ENCODE measurements at places on chromosomes 1 and 21.

- peak overlapping the region; percentile 91 for H3K4me3 ChIP-seq
- no peaks in the 10 kb centered on the region for H3K27me3 ChIP-seq
- no peak for DNase-seq
- peaks cover 65% of the 10 kb centered on the region for H3K4me1 ChIP-seq
- H3K36me3 ChIP-seq: peaks cover 9% of the 10 kb centered on the region
- peak overlapping the region; percentile 90 for H3K27ac ChIP-seq
These were observed 674 bp downstream of the CEP350 start for GRCh38 chr1:179955287-179955680.

DNA sequence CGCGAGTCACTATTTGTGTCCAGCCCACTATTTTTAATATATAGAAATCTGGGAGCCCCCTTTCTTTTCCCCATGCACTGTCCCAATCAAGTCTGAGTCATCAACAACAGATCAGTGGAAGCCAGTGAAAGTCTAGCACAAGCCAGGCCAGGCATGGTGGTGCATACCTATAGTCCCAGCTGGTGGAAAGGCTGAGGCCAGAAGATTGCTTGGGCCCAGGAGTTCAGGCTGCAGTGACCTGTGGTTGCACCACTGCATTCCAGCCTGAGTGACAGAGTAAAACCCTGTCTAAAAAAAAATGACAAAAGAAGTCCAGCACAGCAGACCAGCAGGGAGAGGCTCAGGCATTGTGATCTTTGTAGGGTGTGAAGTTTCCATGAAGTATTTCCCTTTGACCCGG is 9.0 kb upstream of the RPL5 start:
- H3K4me3 ChIP-seq: no peak overlapping the region
- no peaks in the 10 kb centered on the region for H3K36me3 ChIP-seq
- H3K4me1 ChIP-seq: no peaks in the 10 kb centered on the region
- DNase-seq: no peak
- H3K27ac ChIP-seq: no peak overlapping the region
- H3K27me3 ChIP-seq: peaks cover 3% of the 10 kb centered on the region

DNA sequence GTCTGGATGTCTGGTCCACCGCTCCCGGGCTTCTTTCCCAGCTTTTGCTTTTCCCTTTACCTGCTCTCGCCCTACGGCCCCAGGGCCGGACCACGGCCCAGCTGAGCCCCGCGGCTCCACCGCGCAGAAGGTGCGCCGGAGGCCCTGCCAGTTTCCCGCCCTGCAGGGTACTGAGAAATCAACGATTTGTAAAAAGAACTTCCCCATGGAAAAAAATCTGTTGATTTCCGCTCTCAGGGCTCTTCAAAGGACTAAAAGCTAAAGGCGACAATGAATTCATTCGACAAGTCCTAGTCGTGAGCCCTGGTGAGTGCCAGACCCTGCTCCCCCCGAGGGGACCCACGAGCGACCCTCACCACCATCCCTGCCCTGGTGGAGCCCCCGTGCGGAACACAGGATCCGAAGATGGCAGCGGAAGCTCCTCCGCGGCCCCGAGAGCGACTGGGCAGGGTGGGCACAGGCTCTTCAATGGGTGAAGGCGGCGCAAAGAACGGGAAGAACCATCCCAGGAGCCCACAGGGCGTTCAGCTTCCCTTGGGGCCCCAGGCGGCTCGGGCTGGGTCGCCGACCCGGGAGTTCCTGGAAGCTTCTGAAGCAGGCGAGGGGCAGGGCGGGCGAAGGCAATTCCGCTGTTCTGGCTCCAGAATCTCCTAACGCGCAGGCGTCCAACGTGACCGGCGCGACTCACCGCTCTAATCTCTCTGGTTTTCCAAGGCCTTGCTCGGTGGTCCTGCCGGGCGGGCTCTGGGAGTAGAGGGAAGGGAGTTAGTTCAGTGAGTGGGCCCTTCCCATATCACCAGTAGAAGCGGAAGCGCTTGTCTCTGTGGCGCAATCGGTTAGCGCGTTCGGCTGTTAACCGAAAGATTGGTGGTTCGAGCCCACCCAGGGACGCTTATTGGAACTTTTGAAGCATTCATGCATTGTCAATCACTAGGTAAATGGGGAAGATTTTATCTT is 6.6 kb upstream of the RNU1-2 start:
- H3K4me3 ChIP-seq: peak overlapping the region; percentile 88
- H3K27ac ChIP-seq: peak overlapping the region; percentile 94
- H3K36me3 ChIP-seq: no peaks in the 10 kb centered on the region

- no peak overlapping the region for H3K27ac ChIP-seq
- no peak for DNase-seq
- no peaks in the 10 kb centered on the region for H3K27me3 ChIP-seq
- peaks cover 2% of the 10 kb centered on the region for H3K4me1 ChIP-seq
- H3K4me3 ChIP-seq: no peak overlapping the region
These were observed 20.4 kb downstream of the THAP3 start for GRCh38 chr1:6645018-6645417.

DNA sequence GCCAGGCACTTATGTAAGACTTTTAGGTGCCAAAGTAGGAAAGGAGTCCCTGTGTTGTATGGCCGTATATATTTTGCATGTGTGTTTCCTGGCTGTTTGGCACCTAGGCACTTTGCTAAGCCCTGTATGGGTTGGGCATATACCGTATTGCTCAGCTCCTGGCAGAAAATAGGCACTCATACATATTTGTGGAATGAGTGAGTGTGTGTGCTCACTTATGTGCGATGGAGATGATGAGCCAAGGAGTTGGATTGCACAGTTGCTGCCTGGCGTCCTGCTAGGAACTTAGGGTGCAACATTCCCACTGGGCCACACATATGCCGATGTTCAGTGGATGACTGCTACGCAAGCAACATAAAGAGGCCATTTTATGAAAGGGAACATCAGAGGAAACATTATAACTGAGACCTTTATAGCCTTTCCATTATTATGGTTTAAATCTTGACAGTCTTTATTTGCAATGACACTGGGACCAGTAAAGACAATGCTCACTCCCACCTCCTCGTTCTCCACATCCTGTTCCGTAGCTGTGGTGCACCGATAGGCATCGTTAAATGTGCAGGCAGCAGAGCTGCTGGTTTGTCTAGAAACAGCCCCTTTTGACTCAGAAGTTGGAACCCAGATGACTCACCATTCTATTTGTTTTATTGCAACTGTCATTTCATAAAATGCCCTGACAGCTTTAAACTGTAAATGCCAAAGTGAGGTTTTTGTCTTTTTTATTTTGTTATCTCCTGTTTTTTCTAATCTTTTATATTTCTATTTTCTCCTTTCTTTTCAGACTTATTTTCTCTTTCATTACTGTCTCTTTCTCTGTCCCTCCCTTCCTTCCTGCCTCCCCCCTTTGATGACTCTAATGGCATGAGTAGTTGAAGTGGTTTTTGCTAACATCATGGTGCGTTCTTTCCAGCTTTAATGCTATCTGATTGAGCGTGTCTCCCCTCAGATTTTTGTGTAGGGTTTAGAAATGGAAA is 36.1 kb downstream of the PEX14 start:
- peak; percentile 77 for DNase-seq
- no peaks in the 10 kb centered on the region for H3K27me3 ChIP-seq
- peaks cover 4% of the 10 kb centered on the region for H3K36me3 ChIP-seq
- H3K4me1 ChIP-seq: peaks cover 81% of the 10 kb centered on the region
- peak overlapping the region; percentile 60 for H3K4me3 ChIP-seq
- H3K27ac ChIP-seq: peak overlapping the region; percentile 91

- no peak for DNase-seq
- H3K4me3 ChIP-seq: no peak overlapping the region
- H3K36me3 ChIP-seq: peaks cover 21% of the 10 kb centered on the region
- H3K27ac ChIP-seq: no peak overlapping the region
These were observed 730 bp downstream of the SLC16A4 start for GRCh38 chr1:110390096-110390495.

- peak; percentile 76 for DNase-seq
- peak overlapping the region; percentile 66 for H3K4me3 ChIP-seq
- no peaks in the 10 kb centered on the region for H3K27me3 ChIP-seq
- peak overlapping the region; percentile 97 for H3K27ac ChIP-seq
These were observed 41.8 kb upstream of the PWP2 start for GRCh38 chr21:44065428-44065827.

GRCh38 chr1:114135786-114136185 is 17.9 kb downstream of the SYT6 start:
- H3K27me3 ChIP-seq: peaks cover 4% of the 10 kb centered on the region
- H3K27ac ChIP-seq: no peak overlapping the region
- DNase-seq: no peak
- no peaks in the 10 kb centered on the region for H3K4me1 ChIP-seq
